ENCODE measurements at places on chromosomes 7 and 10.
A peak's percentile ranks its signal among the peaks of the same experiment; 100 is the strongest.

GRCh38 chr10:20271490-20271889, 455.3 kb downstream of the PLXDC2 start:
- no peak for DNase-seq

- no peak for DNase-seq
These were observed 893.9 kb upstream of the POT1 start for GRCh38 chr7:125823538-125823937.

- DNase-seq, result peak; percentile 82
These were observed 83.9 kb downstream of the CXCL12 start for GRCh38 chr10:44300666-44301649.

DNA sequence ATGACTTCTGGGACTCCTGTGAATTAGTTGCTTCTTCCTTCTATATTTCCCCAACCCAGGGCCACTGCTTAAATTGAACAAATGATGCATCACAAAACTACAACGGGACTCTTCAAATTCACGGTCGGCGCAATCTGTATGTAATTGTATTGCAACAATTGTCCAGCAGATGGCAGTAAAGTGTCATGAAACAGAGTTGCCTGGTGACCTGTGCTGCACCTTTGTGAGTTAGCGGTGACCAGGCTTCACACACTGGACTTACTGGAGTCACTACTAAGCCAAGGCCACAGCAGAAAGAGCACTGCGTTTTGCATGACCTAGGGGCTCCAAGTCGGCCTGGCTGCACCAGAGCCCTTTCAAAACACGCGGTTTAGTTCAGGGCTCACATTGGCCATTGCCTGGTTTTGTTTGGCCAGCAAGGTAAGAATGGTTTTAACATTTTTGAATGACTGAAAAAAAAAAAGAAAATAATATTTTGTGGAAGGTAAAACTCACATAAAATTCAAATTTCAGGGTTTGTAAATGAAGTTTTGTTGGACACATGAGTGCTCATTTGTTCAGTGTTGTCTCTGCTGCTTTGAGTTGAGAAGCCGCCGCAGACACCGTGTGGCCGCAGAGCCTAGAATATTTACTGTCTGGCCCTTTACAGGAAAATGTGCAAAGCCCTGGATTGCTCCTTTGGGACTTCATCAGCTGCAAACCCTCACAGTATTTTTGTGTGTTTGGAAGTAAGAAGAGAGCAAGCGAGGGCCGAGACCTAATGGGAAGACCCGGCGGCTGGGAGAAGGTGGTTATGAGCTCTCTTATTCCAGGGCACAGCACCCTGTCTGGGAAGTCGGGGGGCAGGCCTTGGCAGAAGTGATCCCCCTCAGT, 23.2 kb upstream of the ZNF32 start:
- peak; percentile 72 for DNase-seq

DNA sequence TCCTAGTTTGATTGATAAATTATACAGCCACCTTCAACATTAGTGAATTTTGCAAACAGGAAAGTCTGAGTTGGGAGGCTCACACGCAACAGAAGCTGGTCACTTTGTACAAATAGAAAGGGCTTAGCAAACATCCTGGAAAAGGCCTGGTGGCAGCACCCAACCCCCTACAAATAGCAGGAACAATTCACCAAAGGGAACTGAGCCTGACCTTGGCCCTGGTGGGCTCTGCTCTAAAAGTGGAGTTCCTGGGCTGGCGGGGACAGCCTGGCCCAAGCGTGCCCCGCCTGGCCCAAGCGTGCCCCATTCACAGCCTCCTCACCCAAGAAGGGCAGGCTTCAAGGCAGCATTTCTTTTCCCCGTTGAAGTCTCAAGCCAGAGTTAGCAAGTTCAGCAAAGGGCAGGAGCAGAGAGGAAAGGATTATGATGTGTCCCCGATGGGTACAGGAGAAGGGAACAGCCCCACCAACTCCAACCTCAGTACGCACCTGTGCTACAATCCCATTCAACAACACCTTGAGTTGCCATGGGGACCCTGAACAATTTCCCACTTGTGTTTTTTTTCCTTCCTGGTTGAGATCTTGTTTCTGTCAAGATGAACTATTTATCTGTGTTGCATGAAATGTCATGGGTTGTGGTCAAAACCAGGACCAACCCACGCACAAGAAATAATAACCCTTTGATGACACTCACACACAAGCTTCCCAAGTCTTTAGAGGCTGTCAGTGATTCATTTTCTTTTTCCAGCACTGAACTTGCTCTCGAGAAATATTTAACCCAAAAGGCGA, 43.4 kb downstream of the RGS10 start:
- DNase-seq, result no peak

DNA sequence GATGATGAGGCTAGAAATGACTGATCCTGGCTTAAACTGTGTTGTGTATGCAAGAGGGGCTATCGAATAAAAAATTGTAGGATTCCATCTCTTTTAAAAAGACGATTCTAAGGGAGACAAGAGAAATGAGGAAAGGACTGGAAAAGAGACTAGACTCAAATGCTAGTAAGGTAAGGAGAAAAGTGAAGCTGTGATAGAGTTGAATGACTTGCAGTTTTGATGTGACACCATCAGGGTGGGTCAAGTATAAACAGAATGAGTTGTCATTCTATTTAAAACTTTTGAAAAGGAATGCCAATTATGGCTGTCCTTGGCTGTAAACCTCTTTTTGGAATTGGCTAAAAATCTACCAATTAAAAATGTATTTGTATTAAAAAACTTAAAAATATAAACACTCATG, 184.5 kb upstream of the PHF14 start:
- DNase-seq, result no peak

DNA sequence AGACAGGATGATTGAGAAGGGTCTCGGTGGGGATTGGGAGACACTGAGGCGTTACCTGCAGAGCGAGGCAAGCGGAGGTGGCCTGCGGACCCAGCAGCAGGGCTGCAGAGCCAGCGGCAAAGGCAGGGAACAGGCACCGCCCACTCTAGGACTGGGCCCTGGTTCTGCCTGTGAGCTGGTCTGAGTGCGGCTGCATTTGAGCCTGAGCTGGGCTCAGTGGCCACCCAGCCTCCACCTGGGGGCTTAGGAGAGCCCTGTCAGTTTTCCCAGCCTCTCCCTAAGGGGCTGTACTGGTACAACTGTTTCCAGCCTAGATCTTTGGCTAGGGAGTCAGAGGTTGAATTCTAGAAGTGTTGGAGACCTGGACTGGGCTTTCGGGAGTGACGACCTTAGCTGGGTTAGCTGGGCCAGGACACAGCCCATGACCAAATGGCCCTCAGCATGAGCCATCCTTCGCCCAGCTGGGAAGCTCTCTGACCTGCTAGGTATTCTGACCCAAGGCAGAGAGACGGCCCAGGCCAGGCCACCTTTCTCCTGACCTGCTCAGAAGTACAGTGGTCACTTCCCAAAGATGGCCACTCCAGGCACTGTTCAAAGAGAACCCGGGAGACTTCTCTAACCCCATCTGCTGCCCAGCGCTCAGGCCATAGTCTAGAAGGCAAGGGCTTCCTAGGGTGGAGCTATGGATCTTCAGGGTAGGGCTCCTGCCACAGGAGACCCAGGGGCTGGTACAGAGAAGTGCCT, 64.9 kb downstream of the PAX2 start:
- DNase-seq, result no peak

DNA sequence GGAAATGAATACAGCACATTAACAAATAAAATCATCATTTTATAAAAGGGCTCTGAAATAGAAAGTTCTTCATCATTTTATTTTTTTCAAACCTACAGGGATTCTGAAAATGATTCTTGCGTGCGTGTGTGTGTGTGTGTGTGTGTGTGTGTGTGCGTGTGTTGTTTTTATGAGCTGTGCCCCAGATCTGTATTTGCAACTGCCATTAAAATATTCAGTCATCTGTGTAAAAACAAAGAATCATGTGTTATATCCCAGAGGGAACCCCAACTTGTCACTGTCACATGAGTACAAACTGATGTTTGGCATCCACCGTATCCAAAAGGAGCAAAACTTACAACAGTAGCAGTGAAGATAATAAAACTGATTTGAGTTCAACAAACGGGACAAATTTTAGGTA, 635.4 kb upstream of the PFKP start:
- no peak for DNase-seq

GRCh38 chr7:103380395-103381191, 33.1 kb downstream of the PSMC2 start:
- no peak for DNase-seq

GRCh38 chr7:39102234-39102633, 124.5 kb downstream of the POU6F2 start:
- DNase-seq, result no peak

GRCh38 chr7:37111459-37111858, 337.2 kb downstream of the ELMO1 start:
- no peak for DNase-seq

DNA sequence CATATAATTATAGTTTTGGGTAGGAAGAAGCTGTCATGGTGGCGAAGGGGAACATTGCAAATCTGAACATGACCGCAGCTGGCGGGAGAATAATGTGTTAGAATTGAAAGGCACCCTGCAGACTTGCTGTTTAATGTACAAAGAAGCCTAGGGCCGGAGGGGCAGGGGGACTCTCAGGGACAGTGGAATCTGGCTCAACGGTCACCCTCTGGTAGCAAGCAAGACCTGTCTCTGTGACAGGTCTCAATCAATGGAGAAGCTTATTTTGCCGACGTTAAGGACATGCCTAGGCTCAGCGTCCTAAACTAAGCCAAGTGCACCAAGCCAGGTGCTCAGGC, 177.3 kb downstream of the NSUN6 start:
- DNase-seq, result no peak

DNA sequence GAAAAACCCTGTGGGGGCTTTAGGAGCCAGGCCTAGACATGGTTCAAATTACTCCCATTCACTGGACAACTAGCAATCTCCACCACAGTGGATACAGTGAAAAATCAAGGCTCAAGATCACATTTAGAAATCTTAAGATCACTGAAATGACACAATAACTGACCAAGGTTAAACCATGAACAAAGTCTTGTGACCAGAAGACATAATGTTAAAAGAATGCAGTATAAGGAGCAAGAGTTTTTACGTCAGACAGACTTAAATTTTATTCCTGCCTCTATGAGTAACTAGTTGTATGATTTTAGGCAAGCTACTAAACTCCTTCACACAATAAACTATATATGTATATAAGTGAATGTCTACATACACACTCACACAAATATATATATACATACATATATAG, 68.5 kb downstream of the MICU1 start:
- DNase-seq, result no peak

DNA sequence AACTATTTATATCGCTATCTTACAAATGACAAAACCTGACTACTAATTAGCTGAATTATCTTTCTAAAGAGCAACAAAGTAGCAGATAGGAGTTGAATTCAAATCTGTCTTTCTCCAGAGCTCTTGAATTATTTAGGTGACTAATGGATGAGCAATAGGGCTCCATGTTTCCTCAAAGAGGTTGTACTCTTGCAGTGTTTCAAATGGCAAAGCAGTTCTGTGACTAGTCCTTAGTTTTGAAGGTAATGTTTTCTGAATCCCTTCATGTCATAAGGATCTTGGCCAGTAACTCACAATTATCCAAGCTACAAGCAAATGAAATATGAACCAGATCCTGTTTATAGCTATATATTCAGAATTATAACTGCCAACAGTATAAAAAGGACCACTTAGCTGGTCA, 999.7 kb downstream of the NRG3 start:
- no peak for DNase-seq

Measured in GM12865 (cell line).